ENCODE measurements at places on chromosomes 6 and 20.

GRCh38 chr6:5405976-5406375, 144.7 kb downstream of the FARS2 start:
- no peak for DNase-seq

- DNase-seq: no peak
Observed at GRCh38 chr6:46240866-46241565, 70.2 kb upstream of the ENPP5 start.

DNA sequence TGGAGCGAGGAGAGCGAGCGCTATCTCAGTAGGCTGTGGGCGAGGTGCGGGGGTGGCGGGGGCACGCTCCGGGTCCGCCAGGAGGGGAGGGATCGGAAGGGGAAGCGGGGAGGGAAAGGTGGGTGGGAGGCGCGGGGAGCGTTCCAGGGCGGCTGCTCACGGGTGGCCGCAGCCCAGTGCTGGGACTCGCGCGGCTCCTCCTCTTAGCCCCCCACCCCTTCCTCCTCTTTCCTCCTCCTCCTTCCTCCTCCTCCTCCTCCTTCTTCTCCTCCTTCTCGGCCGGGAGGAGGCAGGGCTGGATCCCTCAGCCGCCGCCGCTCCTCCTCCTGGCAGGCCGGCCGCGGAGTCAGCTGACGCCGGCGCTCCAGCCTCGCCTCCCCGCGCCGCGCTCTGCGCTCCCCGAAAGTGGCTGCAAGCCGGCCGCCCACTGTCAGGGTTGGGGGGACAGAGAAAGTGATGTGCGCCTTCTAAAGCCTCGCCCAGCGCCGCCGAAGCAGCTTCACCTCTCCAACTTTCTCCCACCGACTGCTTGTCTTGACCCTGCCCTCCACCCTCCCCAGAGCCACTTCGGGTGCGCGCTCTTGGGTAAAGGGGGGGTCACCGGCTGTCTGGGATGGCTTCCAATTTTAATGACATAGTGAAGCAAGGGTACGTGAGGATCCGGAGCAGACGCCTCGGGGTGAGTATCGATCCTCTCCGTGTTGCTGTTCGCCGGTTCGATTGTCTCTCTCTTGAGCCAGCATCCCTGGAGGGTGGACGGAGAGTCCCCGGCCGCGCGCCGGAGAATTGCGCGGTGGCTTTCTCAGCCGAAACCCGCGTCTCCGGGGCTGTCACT, at the start of gene DOK5:
TSS of gene DOK5 (plus strand) at position 260 of the 835 bp plus-strand sequence. CDS start at position 614, 354 bp downstream.
- DNase-seq: no peak

DNA sequence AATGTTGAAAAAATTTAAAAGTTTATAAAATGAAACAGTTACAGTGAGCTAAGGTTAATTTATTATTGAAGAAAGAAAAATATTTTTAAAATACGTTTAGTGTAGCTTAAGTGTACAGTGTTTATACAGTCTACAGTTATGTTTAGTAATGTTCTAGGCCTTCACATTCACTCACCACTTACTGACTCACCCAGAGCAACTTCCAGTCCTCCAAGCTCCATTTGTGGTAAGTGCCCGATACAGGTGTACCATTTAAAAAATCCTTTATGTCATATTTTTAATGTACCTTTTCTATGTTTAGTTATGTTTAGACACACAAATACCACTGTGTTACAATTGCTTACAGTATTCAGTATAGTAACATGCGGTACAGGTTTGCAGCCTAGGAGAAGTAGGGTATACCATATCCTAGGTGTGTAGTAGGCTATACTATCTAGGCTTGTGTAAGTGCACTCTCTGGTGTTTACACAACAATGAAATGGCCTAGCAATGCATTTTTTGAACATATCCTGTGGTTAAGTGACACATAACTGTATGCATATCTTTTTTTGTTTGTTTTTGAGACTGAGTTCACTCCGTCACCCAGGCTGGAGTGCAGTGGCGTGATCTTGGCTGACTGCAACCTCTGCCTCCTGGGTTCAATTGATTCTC, 26.3 kb downstream of the FLRT3 start:
- no peak for DNase-seq

- DNase-seq: no peak
Observed at GRCh38 chr6:151140767-151141166, 99.0 kb upstream of the AKAP12 start.

- peak; percentile 70 for DNase-seq
Observed at GRCh38 chr20:44909872-44910689, at the start of gene PABPC1L. Gene PABPC1L, plus strand, starts transcription at chr20:44910060. Its CDS starts 84 bp downstream, at chr20:44910144.

DNA sequence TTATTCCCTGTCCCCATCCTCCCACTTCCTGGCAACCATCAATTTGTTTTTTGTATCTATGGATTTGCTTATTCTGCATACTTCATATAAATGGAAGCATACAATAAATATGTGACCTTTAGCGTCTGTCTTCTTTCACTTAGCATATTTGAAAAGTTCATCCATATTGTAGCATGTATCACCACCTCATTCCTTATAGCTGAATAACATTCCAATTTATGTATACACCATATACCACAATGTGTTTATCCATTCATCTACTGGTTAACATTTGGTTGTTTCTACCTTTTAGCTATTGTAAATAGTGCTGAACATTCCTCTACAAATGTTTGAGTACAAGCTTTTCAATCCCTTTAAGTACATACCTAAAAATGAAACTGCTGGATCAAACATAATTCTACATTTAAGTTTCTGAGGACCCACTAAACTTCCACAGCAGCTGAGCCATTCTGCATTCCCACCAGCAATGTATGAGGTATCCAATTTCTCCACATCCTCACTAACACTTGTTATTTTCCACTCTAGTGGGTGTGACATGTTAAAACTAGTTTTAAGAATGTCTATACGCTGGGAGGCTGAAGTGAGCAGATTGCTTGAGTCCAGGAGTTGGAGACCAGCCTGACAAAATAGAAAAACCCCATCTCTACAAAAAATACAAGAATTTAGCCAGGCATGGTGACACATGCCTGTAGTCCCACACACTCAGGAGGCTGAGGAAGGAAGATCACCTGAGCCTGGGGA, 32.9 kb downstream of the NUDT3 start:
- no peak for DNase-seq

- peak; percentile 29 for DNase-seq
Observed at GRCh38 chr20:46349035-46349741, 40.9 kb upstream of the CDH22 start.

GRCh38 chr6:16146028-16146427, 17.1 kb downstream of the MYLIP start:
- no peak for DNase-seq

GRCh38 chr20:31666258-31667042, 28.7 kb downstream of the COX4I2 start:
- DNase-seq: no peak

GRCh38 chr6:67663105-67663895, 971.8 kb upstream of the ADGRB3 start:
- no peak for DNase-seq

DNA sequence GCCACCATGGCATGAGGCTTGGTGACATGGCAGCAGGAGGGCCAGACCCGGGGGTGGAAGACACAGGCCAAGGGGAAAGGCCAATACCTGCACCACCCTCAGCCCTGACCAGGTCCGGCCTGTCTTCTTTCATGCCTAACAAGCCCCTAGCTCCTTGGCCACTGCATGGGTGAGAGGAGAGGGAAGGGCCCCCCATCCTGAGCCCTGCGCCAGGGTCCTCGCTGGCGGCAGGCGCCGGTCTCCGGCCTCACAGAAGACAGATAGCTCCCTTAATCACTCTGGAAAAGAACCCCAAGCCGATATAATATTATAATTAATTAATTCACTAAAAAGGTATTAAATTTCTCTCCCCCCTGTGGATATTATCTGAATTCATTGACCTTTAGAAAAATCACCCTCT, 41.4 kb downstream of the MDFI start:
- DNase-seq: no peak

- no peak for DNase-seq
Observed at GRCh38 chr20:51128198-51128597, 105.3 kb upstream of the KCNG1 start.

DNA sequence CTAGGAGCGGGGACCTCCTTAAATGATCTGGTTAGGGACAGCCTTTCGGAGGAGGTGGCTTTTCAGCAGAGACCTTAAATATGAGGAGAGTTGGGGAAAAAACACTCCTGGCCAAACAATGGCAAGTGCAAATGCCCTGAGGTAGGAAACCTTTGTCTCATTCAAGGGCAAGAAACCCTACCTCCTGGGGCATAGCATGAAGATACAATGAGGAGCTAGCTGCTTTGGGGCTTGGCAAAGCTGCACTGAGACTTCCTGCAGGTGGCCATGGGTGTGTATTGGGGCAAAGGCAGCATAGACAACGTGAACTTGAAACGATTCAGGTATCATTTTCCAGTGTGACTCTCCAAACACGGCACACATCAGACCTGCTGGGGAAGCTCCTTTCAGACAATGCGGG, 30.7 kb downstream of the PMEPA1 start:
- DNase-seq: no peak

GRCh38 chr6:37061157-37061804, 55.8 kb downstream of the FGD2 start:
- DNase-seq: no peak

DNA sequence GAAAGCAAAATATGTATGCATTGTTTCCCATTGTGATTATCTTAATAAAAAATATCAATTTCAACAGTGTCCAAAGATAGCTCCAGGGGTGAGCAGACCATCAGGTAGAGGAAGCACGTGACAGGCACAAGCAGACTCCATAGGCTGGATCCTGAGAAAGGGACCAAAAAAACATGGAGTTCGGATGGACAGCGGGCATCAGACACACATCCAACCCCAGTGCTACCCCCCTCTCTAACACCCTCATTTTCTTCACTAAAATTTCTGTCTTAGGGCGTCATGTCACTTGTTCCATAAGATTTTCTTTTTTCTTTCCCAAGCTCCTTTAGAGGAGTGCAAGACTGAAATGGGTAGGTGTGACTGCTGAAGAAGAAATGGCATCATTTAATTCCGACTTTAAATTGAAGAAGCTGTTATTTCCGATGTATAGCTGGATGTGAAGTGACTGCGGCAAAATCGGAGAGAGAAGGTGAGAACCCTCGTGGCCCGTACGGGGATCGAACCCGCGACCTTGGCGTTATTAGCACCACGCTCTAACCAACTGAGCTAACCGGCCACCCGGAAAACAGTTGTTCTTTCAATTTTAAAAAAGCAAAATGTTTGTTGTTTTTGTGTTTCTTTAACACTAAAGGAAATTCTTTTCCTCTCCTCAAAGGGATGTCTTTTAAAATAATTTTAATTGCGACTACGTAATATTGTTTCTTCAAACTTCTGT, 10.3 kb upstream of the PRSS16 start:
- peak; percentile 27 for DNase-seq

GRCh38 chr6:115783402-115784061, 277.2 kb downstream of the FRK start:
- no peak for DNase-seq

DNA sequence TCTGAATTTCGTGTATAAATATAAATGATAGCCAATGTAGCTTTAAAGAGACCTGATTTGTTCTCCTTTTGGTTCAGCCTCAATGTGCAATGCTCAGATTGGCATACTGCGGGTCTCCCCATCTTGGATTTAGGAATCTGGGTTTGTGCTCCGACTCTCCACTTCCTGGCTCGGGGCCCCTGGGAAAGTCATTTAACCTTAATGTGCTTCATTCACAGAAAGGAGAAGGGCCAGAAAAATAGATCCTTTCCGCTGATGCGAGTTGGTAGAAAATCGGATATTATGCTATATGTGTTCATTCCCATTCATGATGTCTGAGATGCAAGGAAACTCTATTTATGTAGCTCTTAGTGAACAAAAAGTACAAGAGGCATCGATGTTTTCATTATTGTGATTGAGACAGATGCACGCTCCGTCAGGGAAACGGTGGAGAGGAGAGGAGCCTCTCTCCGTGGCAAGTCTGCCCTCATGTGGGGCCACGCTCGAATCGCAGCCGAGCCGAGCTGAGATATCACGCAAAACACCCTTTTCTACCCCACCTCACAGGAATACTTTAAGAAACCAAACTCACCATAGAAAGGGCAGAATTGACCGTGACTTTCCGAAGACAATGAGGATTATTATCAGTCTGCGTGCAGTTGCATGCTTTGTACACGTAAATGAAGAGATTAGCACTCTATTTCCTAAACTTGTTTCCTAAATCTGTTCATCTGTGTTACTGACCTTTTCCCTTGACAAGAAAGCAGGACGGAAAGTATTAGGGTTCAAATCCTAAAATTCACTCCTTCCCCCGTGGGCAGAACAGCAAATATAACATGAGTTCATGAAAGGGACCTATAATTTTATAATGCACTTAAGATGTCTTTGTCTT, 136.6 kb downstream of the COL9A1 start:
- no peak for DNase-seq

DNA sequence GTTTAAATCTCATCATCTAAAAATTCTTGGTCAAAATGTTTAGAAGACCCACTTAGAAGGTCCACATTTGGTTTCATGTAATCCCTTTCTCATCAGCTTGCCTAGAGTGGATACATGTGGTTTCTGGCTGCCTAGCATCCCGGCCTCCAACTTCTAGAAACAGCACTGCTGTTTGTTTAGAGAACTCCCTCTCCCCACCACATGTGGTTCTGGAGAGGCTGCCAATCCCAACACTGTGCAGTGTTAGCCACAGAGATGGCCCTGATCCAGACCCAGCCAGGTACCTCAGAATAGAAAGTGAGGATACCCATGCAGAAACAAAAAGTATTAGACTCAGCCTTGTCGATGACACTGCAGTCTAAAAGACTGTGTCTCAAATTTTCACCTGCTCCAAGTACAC, 241.8 kb downstream of the BCKDHB start:
- DNase-seq: no peak

GRCh38 chr20:2451422-2451821, 19.2 kb downstream of the SNRPB start:
- no peak for DNase-seq

All from activated CD4-positive, alpha-beta T cell treated with anti-CD3 and anti-CD28 coated beads for 24 hours (primary cell).